ENCODE measurements at places on chromosomes 1 and 21.

DNA sequence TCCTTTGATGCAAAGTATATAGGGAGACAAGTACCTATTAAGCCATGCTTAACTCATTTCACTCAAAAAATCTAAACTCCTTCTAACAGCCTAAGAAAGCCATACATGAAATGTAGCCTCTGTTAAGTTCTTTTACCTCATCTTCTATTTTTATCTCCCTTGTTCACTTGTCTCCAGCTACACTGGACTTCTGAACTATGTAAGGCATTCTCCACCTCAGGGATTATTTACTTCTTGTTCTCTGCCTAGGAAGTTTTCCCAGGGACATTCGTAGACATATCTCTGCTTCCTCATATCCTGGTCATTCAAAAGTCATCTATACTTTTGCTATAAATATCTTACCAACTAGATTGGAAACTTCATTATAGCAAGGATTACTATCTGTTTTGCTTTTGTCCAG, 96.9 kb downstream of the COP1 start:
- DNase-seq = no peak

DNA sequence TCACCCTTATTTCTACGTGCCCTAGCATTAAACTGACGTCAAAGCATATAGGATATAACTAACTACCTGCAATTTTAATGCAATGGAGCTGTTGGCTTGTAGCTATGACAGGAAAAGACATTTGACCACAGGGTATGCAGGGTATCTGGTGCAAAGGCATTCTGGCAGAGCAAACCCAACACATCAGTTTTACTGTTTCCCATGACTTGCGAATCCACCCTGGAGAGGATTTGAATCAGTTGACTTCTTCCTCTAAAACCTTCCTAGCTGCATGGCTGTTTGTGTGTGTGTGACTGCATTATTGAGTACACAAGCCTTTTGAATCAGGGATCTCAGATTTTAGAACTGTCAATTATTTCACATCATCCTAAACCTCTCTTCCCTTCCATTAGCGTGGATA, 41.7 kb upstream of the SYT14 start:
- DNase-seq = no peak

GRCh38 chr1:115099693-115100050, 10.4 kb upstream of the TSPAN2 start:
- DNase-seq = no peak

DNA sequence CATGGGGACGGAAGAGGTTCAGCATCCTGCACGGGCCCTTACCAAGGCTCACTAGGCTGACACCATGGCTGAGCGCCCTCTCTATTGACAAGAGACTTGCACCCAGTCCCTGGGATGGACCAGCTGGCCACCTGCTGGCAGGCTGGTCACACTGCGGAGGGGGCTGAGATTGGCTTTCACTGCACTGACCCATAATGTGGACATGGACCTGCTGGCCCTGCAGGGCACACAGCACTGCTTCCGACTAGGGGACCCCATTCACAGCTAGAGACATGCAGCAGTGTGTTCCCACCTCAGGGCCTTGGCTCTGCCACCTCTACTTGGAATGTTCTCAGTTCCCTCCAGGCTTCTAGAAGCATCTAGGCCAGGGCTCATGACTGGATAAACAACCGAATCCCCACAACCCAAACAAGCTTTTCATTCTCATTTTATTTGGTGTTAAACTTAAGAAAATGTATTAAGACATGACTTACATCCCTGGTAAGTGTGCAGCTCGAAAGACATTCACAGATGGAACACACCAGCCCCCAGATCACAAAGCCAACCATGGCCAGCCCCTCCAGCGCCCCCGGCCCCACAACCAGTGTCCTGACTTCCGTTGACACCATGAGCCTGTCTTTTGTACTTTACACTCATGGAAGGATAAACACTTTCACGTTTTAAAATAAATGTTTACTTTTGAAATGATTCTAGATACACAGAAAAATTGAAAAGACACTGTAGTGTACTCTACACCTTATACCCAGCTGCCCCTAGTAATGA, 9.3 kb upstream of the SRARP start:
- DNase-seq = no peak

GRCh38 chr1:179128520-179128919, 46.6 kb downstream of the TOR3A start:
- DNase-seq = no peak

DNA sequence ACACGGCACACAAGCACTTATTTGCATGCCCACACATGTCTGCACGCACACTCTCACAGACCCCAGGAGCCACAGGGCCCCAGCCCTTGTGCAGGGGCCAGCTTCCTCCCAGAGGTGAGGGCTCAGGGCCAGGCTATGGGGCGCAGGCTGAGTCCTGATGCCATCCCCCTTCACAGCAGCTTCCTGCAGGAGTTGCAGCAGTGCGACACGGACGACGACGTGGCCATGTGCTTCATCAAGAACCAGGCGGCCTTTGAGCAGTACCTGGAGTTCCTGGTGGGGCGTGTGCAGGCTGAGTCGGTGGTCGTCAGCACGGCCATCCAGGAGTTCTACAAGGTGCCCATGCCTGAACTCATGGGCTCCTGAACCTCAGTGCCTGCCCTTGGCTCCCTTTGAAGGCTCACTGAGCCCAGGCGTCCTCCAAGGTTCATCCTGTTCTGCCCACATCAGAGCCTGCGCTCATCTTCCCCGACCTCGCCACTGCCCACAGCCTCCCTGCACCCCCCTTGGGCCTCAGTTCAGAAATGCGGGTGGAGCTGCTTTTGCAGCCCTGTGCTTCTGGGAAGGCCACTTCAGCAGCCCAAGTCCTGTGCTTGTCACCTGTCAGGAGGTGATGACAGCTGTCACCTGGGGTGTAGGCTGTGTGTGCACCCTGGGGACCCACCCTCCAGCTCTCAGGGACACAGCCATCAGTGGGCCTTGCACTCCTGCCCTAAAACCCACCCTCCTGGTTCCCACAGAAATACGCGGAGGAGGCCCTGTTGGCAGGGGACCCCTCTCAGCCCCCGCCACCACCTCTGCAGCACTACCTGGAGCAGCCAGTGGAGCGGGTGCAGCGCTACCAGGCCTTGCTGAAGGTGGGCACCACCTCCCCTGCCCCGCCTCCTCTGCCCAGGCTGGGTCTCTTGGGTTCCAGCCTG, 66.6 kb downstream of the TRIM11 start:
- DNase-seq = no peak

- no peak for DNase-seq
These were observed 16.5 kb downstream of the PLA2G2D start for GRCh38 chr1:20102875-20103274.

DNA sequence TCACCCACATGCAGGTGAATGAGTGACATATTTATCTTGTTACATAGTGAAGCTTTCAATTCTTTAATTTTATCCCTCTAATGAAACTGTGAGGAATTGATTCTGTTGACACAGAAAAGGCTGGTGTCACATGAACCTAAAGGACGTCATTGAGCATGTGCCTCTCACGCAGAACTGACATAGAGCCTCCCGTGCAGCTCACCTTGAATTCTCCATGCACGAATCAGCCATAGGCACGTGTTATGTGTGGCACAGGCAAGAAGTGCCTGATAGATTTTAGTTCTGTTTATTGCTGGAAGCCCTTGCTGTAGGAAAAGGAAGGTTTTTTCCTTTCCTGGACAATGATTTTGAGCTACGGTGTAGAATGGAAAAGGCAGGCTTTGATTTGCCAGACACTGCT, 11.3 kb downstream of the ADARB1 start:
- DNase-seq = no peak

GRCh38 chr1:208644401-208645160, 400.4 kb upstream of the PLXNA2 start:
- no peak for DNase-seq

DNA sequence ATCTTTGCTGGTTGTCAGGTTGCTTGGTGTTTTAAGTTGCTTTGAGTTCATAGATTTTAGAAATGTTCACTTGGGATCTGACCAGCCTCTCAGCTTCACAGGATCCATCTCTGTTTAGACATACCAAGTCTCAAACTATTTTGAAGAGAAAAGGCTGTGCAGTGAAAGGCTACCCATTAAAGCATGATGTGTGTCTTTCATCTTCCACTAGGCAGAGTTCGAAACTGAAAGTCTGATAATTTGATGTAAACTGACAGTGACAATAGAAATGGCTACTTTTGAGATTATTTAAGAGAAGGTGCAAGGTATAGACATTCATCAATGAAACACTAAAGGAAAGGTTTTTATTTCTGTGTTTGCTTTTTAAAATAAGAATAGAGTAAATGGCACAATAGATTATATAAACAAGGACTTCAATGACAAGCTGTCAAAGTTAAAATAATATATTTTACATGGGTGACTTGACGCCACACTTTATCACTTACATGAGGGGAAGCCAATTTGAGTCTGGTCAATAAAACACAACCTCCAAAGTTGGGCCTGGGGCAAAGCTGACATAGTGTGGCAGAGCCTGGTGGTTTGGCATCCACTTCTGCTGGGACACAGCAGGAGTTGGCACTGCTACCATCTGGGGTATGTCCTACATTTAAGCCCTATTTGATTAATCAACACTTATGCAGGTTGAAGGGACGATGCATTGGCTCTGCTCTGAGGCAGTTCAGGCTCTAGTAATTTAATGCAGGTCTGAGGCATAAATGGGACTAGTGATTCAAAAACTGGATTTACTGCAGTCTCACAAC, 197.7 kb downstream of the CRB1 start:
- DNase-seq = no peak

- no peak for DNase-seq
These were observed 24.2 kb downstream of the PLEKHA6 start for GRCh38 chr1:204335533-204335932.

GRCh38 chr1:185074307-185074706, 28.9 kb downstream of the RNF2 start:
- no peak for DNase-seq

GRCh38 chr1:36741066-36741465, 258.4 kb upstream of the CSF3R start:
- no peak for DNase-seq

DNA sequence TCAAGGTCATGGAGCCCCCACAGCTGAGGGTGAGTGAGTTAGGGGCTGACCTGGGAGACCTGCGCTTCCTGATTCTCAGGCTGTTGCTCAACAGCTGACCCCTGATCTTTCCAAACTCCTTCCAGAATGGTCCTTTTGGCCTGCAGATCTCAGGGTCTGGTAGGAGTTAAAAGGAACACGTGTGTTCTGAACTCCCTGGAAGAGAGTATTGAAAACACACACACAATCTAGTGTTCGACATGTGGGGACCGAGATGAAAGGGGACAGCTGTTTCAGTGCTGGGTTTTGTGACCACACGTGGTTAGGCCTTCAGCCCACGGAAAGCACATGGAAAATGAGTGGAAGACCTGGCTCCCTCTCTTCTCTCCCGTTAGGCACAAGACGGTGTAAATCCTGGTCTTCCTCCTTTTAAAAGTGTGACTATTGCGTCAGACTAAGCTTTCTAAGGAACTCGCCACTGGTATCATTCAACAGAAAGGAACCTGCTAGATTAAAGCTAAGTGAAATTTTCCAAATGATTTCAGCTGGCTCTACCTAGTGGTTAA, 49.6 kb downstream of the RUNX1 start:
- no peak for DNase-seq

- DNase-seq = no peak
These were observed 17.6 kb downstream of the GPR137B start for GRCh38 chr1:236159704-236160539.

DNA sequence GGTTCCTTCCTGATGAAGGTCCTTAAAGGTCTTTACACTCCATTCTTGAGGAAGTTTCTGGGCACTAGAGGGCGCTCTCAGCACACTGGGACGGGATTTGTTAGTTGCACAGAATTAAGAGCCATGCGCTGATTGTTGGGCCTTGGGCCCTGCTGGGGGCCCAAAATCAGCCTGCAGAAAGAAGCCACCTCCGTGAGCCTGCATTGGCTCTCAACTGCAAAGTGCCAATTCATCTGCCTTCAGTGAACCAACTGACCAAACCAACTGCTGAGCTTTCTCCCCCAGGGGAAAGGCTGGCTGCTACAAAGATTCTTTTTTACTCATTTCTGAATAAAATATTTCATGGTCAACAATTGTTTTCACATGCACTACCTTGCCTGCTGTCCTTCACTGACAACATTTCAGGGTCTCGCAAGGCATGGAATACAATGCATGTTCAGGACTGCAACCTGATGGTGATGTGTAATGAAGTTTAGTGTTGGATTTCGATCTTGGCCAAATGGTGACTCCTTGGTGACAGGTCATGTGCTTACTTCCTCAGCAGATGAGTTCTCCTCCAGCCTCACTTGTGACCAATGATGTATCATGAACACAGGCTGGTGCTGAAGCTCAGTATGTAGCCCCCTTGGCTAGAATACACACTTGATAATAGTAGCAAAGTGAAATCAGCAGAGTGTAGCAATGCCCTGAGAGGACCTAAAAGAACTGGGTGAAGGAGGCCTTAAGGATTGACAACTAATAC, 45.7 kb upstream of the PRDX6 start:
- peak; percentile 61 for DNase-seq

- no peak for DNase-seq
These were observed 296.2 kb downstream of the LMX1A start for GRCh38 chr1:165060285-165060793.

DNA sequence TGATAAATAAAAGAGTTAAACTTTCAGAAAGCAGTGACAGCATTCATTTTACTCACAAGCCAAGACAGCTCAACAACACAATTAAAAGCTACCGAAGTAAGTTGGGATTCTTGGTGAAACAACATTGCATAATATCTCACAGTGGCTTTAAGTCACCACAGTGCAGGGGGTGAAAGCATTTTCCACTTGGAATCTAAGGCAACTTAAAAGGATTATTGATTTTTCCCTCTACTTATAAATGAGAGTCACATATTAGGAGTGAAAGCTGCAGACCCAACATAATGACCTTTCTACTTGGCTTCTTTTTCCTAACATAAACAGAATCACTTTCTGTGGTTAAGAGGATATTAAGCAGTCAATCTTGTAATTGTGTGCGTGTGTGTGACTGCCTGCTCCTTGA, 536.6 kb upstream of the CXADR start:
- no peak for DNase-seq

DNA sequence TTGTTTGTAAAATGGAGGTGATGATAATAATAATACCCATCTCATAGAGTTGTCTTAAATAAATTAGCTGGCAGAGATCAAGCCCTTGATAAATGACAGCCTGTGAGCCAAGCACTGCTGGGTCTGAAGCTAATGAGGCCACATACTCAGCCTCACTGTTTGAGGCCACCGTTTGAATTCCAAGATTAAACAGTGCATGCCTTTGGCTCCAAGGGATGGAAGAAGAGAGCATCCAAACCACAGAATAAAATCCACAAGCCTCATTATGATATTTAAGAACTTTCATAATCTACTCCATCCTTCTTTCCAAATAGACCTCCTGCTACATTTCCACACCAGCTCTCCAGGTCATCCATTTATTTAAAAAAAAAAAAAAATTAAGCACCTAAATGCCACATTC, 29.0 kb downstream of the TGFBR3 start:
- DNase-seq = no peak

GRCh38 chr1:172905452-172905851, 145.3 kb downstream of the TNFSF18 start:
- no peak for DNase-seq

- DNase-seq = no peak
These were observed 2.7 kb downstream of the CAMK2N1 start for GRCh38 chr1:20483098-20483832.

- no peak for DNase-seq
These were observed 1.4 kb upstream of the MAD2L2 start for GRCh38 chr1:11682287-11682771.
